Stimulated activated CD8-positive, alpha-beta memory T cell treated with anti-CD3 and anti-CD28 coated beads, Interleukin-2, amount 100 ng/mL, for 1 hour (primary cell): ENCODE measurements at places on chromosomes 16 and 17.

GRCh38 chr17:35588196-35588920 lies 1.2 kb downstream of the AP2B1 start:
- no peak for DNase-seq

- no peak for DNase-seq
Measured at GRCh38 chr16:66970775-66971720, 10.0 kb downstream of the CES3 start.

- no peak for DNase-seq
Measured at GRCh38 chr17:56936697-56937322, 23.0 kb upstream of the TRIM25 start.

- no peak for DNase-seq
Measured at GRCh38 chr17:67534941-67535340, 157.9 kb downstream of the PITPNC1 start.

DNA sequence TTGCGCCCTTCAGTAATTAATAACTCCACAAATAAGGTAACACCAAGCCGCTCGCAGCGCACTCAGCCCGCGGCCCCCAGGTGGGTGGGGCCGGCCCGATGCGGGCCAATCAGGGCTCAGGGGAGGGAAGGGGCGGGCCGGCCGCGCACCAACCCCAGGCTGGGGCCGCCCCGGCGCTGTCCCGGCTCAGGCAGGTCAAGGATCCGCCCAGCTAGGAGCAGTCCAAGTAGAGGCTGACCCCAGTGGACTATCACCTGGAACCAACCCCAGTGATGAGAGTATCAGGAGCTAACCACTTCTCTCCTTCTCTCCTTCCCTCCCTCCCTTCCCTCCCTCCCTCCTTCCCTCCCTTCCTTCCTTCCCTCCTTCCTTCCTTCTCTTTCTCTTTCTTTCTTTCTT lies 110.8 kb downstream of the C16orf78 start:
- DNase-seq: no peak

- no peak for DNase-seq
Measured at GRCh38 chr16:88646345-88647034, 4.4 kb downstream of the CYBA start.

DNA sequence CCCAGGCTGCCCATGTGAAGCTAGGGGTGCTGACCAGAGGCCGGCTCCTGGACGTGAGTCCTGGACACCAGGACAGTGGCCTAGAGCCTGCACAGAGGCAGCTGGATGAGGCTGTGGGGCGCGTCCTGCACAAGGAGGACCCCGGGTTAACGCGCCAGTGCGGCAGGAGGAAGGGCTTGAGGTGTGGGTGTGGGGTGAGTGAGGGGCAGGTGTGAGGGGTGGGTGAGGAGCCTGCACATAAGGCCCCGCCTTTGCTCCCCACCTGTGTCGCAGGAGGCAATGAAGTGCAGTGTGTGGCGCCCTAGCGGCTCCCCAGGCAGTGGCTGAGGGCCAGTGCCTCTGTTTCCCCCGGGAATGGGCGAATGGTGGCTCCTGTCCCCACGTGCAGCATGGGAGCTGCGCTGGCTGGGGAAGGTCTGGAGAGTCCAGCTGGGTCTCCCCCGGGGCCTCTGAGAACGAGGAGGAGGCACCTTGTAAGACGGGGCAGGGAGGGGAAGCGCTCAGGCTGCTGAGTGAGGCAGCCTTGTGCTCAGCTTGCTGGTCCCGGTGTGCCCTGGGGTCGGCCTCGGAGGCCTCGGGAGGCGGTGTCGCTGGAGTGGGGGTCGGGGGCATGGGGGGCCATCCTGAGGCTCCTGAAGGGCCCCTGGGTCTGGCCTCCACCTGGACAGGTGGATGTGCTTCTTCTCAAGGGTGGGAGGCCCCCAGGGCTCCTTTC lies 3.2 kb downstream of the CD7 start:
- no peak for DNase-seq

DNA sequence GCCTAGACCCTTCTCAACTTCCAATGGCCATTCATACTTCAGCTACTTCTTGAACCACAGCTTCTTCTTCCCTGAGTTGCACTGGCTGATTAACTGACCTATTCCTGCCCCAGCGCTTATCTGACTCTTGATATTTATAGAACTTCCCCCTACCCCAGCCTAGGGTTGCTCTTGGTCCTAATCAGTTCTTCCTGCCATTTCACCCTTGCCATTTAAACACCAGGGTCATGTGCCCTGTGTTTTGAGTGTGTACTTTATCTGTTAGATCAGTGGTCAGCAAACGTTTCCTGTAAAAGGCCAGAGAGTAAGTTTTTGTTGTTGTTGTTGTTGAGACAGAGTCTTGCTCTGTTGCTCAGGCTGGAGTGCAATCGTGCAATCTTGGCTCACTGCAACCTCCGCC lies 82.4 kb upstream of the COX10 start:
- DNase-seq: no peak

DNA sequence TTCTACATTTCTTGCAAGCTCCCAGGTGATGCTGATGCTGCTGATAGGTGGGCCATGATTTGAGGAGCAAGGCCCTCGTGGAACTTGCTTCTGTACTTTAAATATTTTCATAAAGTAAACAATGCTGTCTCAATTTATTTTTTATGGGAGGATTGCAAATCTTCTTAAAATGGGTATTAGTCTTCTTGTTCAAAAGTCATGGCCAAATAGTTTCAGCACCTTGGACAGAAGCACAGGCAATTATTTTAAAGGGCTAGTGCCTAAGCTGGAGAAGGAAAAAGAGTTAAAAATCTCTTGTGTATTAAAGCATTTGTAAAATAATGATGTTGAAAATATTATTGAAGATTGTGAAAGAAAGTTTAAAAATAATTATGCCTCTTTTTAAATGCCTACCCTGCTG lies 50.5 kb downstream of the GPR139 start:
- no peak for DNase-seq

DNA sequence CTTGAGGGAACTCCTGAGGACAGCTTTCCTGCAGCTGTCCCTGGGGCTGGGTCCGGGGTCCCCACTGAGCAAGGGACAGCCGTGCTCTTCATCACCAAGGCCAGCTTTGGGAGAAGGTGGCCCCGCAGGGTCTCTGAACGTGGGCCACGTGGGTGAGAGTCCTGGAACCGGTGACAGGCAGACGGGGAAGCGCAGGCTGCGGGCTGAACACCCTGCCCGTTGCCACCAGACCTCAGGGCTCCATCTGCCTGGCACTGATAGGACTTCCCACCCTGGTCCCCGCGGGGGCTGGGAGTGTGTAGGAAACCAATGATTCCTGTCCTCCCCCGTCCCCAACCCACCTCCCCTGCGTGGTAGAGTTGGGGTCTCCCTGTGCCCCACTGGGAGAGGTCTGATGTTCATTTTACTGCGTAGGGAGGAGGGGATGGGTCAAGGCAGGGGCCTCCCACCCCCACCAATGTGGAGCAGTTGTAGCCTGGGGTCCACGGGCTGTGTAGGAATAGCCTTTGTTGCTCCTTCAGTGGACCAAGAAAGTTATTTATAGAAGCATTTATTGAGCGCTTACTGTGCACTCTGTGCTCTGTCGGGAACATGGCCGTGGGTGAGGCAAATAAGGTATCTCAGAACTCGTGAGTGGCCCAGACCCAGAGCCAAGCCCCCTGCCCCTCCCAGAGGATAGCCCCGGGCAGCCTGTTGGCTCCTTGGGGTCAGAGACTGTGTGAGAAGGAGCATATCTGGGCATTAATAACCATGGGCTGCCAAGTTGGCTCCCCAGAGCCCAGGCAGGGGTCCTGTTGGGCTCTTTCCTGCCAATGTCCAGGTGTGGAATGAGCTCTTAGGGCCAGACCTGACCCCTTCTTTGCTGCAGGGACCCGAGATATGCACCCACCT lies 1.3 kb downstream of the ADGRG1 start:
- no peak for DNase-seq

GRCh38 chr16:73558219-73558618 lies 510.3 kb upstream of the ZFHX3 start:
- DNase-seq: no peak

DNA sequence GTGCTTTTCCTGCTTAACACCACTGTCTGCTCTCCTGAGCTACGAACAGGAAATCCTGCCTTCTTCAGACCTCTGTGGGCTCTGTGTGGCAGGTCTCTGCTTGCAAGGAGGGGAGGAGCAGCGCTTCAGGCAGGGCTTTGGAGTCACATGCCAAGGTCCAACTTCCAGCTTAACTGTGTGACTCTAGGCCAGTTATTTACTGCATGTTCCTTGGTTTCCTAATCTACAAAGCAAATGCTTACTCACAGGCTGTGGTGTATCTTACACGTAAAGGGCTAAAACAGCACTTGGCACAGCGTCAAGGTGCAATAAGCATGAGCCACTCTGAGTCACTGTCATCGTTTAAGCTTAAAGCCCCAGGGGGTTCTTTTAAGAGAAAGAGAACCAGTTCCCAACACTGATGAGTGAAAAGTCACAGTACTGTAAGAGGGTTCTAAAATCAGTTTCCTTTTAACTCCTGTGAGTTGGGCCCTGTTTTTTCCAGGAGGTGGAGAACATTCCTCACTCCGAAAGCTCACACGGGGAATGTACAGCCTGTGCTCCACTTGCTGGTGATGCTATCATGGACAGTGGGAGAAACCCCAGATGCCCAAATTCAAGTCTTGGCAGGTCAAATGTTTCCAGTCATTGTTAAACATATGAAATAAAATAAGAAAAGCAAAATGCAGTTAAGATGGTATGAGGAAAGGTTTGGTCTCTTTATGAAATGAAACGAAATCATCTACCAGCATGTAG lies 54.1 kb upstream of the BCAR1 start:
- peak; percentile 9 for DNase-seq

DNA sequence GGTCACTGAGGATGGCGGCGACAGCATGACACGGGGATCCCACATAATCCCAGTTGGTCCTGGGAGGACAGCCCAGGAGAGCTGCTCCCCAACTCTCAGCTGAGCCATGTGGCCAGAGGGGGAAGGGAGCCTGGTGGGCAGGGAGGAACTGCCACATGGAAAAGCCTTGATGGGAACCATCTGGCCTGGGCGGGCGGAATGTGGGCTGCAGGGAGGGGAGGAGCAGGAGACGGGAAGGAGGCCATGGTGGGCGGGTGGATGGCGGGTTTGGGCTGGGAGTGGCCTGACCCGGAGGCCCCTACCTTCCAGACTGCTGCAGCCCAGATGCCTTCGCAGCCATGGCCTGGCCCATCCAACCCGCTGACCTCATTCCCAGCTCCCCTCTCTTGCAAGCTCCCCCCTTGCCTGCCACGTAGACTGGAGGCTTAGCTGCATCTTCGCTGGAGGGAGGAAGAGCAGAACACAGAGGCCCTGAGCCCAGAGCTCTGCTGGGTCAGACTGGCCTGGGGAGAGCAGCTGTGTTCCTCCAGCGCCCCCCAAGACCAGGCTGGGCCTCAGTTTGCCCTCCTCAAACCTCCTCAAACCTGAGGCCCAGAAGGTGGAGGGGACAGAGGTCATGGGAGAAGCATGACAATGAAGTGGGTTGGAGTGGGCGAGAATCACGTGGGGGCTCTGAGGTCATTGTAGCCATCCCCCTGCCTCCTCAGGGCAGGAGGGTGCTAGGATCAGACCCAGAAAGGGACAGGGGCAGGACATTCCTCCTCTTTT lies 8.2 kb upstream of the COL1A1 start:
- DNase-seq: no peak

DNA sequence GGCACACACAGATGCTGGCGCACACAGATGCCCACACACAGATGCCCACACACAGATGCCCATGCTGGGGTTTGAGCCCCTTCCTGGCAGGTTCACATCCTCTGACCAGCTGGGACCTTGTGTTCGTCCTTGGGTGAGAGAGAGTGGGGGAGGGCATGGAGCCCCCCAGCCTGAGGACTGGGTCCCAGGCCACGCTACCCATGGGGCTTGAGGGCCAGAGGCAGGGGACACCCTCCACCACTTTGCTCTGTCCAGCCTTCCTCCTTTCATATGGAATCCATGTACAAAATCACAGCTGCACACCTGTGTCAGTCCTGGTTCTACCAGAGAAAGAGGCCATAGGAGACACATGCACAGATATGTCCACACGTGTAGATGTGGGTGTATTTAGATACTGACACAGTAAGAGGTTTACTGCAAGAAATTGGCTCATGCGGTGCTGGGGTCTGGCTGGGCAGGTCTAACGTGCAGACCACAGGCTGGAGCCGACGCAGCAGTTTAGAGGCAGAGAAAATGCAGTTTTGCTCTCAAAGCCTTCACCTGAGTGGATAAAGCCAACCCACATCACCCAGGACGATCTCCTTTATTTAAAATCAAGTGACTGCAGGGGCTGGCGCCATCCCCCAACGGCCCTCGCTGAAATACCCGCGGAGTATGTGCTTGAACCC lies 10.8 kb downstream of the SLC22A31 start:
- DNase-seq: no peak

GRCh38 chr16:29927070-29927905 lies 1.3 kb upstream of the KCTD13 start:
- DNase-seq: no peak

- DNase-seq: no peak
Measured at GRCh38 chr16:26133416-26134093, 441.8 kb downstream of the HS3ST4 start.

DNA sequence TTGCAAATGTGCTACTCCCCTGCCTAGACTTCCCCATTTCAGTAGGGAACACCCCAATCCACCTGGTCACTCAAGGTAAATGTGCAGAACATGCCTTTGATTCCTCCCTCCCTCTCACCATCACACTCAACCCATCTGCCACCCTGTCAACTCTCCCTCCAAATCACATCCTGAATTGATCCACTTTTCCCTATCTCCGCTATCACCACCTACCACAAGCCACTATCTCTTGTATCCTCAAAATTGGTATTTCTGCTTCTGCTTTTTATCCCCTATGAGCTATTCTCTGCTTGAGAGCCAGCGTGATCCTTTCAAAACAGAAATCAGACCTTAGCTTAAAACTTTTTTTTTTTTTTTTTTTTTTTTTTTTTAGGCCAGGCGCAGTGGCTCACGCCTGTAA lies 5.4 kb upstream of the NOL11 start:
- DNase-seq: no peak

- DNase-seq: no peak
Measured at GRCh38 chr17:81440051-81440471, 44.8 kb downstream of the BAHCC1 start.

- no peak for DNase-seq
Measured at GRCh38 chr17:62750631-62751051, 57.5 kb downstream of the MARCHF10 start.

- no peak for DNase-seq
Measured at GRCh38 chr17:2175294-2175628, 120.4 kb downstream of the HIC1 start.

- no peak for DNase-seq
Measured at GRCh38 chr17:74512624-74513091, 18.6 kb downstream of the CD300LB start.

DNA sequence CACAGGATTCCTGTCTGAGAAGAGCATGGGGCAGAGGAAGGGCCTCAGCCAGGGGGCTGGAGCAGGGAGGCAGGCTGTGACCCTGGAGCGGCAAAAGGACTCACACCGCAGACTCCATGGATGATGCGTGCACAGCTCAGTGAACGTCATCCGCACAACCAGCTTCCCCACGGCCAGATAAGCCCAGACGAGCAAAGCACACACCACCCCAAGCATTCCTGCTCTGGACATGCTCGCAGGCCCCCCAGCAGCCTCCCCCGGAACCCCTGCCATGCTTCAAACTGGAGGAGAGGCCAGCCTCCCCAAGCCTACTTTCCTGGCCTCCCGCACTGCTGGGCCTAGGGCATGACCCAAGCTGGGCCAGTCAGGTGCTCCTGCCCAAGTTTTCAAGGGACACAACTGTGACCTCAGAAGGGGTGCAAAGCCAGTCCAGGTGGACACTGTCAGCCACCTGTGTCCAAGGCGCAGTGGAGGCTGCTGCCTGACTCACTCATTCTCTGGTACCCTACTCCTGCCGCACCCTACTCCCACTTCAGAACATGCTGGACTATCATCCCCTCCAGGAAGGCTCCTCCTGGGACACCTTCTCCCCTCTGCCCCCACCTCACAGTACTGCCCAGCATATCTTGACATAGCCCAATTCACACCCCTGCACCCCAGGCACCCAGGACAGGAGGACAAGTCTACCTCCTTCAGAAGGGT lies 4.8 kb downstream of the BCAR1 start:
- no peak for DNase-seq

- DNase-seq: no peak
Measured at GRCh38 chr16:82792693-82793092, 165.9 kb downstream of the CDH13 start.
